CD4-positive, alpha-beta T cell treated with Interleukin-1 beta for 1 hour (primary cell): ENCODE measurements at places on chromosomes 12 and 14.
A peak's percentile ranks its signal among the peaks of the same experiment; 100 is the strongest.

GRCh38 chr14:59905188-59905587 lies 14.8 kb upstream of the LRRC9 start:
- DNase-seq, result no peak

DNA sequence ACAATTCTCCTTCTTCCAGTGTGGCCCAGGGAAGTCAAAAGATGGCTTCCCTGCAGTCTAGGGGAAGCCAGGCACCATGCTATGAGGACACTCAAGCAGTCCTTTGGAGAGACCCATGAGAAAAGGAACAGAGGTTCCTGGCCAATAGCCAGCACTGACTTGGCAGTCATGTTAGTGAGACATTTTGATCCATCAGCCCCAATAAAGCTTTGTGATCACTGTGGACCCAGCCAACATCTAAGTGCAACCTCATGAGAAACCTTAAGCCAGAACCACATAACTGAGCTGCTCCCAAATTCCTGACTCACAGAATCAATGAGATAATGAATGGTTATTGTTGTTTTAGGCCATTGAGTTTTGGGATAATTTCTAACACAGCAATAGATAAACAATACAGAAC lies 51.0 kb upstream of the NAP1L1 start:
- no peak for DNase-seq

DNA sequence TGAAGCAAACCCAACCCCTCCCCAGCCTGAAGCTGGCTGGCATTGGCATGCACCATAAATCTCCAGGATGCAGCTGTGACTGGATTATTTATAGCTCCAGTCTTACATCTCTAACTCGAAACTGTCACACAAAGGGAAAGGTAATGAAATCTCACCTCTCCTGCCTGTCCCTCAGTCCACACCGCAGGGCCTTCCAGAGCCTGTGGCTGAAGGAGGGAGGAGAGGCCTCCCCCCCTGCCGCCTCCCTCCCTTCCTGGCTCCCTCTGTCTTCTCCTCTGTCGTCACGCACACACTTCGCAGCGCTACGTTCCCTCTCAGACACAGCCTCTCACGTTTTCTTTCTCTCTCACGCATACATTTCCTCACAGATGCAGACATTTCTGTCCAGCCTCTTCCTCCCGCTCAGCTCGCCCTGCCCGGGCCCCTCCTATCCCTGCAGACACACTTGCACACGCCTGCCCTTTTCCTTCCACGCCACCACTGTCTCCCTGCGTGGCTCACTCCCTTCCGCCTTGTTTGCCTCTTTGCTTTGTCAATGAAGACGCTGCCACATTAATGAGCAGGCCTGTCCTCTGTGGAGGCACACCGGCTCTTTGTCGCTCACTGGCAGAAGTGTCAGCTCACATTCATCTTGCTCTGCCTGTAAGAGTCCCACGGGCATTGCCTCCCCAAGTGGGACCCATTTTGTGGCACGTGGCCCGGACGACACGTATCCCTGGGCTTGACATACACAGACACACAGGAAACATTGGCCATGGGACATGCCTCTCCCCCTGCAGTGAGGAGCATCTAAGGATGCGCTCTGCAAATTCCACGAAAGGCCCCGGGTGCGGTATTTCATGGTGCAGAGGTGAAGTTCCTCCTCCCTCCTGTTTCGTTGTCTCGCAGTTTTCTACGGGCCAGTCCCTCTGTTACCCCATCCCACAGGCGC lies 27.9 kb downstream of the IRF2BPL start:
- peak; percentile 23 for DNase-seq

GRCh38 chr14:29941401-29941800 lies 13.8 kb upstream of the PRKD1 start:
- no peak for DNase-seq

- no peak for DNase-seq
These were observed 41.5 kb downstream of the IFT81 start for GRCh38 chr12:110165540-110166159.
